ENCODE measurements at places on chromosomes 3 and 15. TPM values are rescaled to one million over a fixed set of nuclear protein-coding genes. Genes with fewer than 3 reads are reported as not detected.
A peak's percentile ranks its signal among the peaks of the same experiment; 100 is the strongest.

The ARHGAP31 gene
- total RNA-seq: 50.3 TPM

DNA sequence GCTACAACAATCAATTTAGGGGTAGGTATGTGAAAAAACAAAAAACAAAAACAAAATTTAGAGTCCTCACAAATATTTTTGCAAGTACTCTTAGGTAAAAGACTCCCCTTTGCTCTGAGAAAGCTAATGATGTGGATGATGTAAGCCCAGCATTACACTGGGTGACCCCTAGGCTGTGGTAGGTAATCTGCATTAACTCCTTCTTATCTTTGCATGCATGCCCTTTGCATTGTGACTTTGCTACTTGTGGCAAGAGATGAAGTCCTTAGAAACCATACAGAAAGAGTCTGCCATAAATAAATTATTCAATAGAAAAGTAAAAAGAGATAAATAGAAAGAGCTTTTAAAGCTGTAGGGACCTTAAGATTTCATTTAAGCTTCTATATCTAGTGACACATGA lies 159.7 kb upstream of the MBNL1 start:
- DNase-seq: no peak

- peak; percentile 87 for DNase-seq
These were observed 12.4 kb downstream of the GNAI2 start for GRCh38 chr3:50248387-50248786.

GRCh38 chr15:86725628-86726027 lies 646.0 kb downstream of the AGBL1 start:
- no peak for DNase-seq

DNA sequence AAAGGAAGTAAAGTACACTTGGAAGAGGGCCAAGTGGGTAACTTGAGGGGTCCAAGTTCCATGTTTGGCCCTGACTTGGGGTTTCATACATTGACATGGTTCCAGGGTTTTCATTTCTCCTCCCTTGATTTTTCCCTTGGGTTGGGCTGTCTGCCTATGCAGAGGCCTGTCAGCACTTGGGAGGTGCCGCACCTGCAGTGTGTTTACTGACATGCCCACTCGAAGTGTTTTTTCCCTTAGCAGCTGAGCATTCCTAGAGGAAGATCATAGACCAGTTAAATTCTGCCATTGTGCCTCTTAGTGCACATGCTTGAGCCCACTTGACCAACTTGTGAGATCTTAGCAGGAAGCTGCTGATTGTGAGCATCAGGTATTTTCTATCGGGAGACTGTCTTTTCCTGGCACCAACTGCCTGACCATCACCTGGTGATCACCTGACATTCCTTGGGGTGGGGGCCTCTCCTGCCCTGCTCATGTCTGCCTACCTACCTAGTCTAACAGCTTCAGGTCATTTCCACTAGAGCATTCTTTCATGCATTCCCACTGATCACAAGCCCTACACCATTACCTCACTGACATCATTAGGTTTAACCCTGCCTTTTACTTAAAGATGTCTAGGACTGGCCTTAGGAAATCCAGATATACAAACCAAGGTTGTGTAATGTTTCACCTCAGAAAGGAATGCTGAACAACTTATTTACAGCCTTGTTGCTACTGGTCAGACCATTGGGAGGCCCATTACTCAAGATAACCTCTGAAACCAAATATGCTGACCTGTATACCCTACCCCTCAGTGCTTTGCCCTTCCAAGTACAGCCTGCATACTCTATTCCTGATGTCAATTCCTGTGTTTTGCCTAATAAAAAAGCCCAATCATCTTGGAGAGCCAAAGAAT lies 68.3 kb downstream of the CD47 start:
- no peak for DNase-seq

The GOLGA8Q gene
- total RNA-seq: 3.2 TPM

The PRKCD gene
- 11.6 TPM for total RNA-seq

DNA sequence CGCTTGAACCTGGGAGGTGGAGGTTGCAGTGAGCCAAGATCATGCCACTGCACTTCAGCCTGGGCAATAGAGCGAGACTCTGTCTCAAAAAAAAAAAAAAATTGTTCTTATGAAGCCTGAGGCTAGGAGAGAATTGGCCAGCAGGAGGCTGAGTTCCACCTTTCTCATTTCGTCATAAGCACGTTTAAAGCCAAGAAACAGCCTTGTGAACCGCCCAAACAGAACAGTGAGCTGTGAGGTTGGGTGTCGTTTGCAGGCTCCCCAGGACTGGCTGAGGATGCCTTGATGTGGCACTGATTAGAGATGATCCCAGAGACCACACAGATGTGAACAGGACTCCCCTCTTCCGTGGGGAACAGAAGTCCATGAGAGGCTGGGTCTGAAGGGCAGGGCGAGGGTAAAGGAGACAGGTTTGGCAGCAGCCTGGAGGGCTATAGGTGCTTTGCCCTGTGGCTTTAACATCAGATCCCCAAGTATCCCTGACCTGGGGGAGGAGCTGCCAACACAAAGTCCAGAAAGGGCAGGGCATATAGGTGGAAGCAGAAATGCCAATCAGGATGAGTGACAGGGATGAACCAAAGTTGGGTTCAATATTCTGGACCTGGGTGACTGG lies 52.9 kb downstream of the CLEC3B start:
- no peak for DNase-seq

GRCh38 chr3:150170852-150171520 lies 200.3 kb upstream of the PFN2 start:
- no peak for DNase-seq

DNA sequence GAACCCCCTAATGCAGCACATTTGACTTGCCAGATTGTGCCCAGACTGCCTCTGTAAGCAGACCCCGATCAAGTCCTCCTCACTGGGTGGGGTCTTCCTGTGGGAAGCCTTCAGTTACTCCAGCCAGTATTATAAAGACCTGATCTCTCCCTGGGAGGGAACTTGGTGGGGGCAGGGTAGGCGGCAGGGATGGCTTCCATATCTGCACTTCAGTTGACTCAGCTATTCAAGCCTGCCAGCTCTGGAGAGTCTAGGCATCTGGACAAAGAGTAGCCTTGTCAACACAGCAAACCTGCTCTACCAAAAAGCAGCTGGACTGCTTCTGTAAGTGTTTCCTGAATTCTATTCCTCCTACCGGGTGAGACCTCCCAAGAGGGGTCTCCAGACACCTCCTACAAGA lies 21.0 kb upstream of the SLC25A38 start:
- no peak for DNase-seq

The UROC1 gene
- 0.15 TPM for total RNA-seq

- no peak for DNase-seq
These were observed 826 bp downstream of the SHC4 start for GRCh38 chr15:48962662-48963523.

GRCh38 chr3:131151-131888 lies 65.2 kb upstream of the CHL1 start:
- DNase-seq: no peak

DNA sequence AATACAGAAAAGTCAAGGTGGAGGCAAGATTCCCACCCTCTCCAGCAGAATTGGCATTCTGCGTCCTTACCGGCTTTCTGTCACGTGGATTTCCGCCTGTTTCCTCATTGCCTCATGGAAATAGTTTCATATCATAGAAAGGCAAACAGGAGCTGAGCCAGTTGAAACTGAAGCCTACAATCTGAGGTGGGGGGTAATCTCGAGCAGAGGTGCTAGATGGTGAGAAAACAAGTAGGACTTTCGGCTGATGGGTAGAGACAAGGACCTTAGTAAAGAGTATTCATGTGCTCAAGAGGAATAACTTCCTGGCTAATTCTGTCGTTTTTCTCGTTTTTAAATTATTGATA lies 39.9 kb downstream of the LRCH3 start:
- no peak for DNase-seq

The UTS2B gene
- 0.17 TPM for total RNA-seq

DNA sequence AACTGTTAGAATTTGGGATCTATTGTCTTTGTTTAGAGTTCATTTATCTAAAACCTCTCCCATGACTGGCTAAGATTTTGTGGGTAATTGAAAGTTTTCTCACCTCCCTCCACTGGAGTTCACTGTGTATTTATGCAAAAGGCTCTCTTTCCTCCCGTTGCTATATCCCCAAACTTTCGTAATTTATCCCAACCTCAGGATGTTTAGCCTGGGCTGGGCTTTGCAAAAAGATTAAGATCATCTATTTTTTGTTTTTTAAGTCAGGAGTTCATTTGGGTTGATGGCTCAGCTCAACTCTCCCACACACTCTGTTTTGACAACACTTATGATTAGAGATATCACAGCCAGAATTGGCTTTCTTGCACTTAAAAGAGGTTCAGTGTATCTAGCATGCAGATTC lies 27.0 kb downstream of the SUCNR1 start:
- DNase-seq: no peak

DNA sequence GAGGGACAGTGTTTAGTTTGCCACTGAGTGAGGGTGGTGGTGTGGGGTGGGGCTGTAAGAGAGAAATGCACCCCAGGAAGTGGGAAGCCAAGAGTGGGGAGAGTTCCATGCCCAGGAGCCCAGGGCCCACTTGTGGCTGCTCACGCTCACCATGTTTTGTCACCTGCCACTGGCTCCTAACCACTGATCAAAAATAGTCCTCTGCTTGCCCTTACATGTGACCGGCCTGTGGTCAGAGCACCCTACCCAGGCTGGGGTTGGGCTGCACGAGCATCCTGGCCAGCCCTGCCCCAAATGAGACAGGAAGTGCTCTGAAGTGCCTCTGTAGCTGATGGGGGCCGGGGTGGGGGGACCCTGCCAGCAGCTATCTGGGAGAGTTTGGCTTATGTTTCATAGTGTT lies 216.3 kb downstream of the RPLP1 start:
- DNase-seq: no peak

DNA sequence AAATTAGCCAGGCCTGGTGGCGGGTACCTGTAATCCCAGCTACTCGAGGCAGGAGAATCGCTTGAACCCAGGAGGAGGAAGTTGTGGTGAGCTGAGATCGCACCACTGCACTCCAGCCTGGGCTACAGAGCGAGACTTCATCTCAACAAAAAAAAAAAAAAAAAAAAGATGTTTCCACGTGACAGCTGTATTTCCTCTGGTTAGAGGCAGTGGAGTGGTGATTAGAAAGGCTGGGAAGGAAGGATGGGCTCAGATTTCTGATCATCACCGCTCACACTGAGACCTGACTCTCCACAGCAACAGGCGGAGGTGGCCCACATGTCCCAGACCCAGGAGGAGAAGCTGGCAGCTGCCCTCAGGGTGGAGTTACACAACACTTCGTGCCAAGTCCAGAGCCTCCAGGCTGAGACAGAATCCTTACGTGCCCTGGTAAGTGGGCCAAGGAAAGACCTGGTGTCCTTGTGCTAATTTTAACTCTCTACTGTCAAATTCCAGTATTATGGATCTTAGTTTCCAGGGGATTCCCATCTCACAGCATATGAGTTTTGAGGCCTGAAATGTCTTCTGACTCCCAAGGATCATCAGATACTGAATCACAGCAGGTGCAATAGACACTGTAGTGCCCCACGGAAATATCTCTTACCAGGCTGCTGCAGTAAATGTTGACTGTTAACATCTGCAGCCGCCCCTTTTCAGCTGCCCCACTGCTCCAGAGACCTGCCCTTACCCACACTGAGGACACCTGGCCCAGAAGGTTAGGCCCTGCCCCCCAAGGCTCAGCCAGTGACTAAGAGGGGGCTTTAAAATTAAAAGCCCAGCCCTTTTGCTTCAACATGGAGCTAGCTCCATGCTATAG lies 66.9 kb downstream of the BFSP2 start:
- no peak for DNase-seq

DNA sequence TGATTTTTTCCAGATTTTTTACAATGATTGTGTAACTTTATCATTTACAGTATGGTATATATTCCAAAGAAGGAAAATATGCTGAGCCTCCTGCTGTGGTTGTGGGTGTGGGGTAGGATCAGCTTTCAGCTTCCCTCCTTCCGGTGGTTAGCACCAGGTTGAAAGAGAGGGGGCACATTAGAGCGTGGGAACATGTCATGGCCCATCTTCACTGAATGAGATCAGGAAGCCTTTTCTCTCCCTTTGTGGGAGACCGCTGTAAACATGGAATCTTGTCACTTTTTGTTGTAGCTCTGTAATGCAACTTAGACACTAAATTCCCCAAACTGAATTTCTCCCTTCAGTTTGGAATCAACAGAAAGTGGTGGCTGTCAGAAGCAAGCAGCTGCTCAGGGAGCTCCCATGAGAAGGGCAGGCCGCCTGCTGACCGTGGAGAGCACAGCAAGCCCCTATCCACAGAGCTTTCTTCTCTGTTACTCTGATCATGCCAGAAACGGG lies 86.7 kb upstream of the LIMD1 start:
- DNase-seq: no peak

The GHSR gene
- total RNA-seq: not detected

- DNase-seq: no peak
These were observed 241.6 kb downstream of the NLGN1 start for GRCh38 chr3:173639098-173639497.

DNA sequence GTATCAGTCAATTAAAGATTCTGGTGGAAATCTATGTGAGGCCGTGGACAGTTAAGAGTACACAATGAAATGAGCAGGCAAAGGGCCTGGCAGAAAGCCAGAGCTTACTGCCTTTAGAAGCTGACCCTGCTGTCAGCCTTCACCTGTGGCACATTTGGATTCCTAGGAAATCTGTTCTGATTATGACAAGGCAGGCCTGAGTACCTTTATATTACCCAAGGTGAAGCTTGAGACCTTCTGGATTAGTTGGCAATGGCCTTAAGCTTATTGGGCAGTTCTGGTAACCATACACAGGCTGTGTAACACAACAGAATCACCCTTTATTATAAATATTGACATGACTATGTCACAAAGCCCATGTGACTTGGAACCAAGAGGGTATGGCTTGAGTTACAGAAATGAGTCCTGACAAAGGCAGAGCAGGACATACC lies 43.2 kb downstream of the NBEAL2 start:
- no peak for DNase-seq

DNA sequence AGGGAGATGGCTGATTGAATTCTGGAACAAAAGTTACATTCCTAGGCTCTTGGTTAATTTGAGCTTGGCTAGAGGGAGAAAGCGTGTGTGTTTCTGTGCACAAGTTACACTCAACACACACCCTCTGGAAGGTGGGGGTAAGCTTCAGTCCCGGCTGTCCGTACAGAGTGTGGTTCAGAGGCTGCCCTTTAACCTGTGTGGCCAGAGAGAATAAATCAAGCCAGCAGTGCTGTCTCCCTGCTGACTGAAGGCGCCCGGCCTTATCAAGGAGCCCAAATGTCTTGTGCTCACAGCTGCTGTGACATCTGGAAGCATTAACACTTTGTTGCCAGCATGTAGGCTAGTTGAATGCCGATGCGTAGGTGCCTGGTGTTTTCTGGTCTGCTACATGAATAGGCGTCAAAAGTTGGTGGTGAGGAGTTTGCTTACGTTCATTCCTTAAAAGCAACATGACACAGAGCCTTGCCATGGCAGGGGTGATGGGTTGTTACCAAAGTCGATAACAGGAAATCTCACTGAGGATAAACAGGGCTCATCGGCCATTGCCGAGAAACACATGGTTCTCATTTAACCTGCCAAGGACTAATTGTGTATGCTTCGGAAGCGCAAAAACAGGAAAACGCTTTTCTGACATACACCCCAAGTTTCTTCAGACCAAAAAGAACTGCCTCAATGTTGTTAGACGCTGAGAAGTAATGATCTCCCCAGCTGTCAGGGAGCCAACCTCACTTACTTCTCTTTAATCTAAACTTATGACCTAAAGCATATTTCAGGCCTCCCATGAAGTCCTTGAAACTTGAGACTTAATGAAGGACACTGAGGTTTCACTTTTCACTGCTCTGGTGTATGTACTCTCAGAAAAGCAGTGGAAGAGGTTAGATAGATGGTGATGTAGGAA lies 95.8 kb upstream of the CTDSPL start:
- no peak for DNase-seq

- no peak for DNase-seq
These were observed 3.4 kb upstream of the HHLA2 start for GRCh38 chr3:108292905-108293328.

Measured in chondrocyte (in vitro differentiated cells).